Fibroblast of upper back skin (primary cell): ENCODE measurements at places on chromosomes 7 and 10.
A peak's percentile ranks its signal among the peaks of the same experiment; 100 is the strongest.

- DNase-seq, result peak; percentile 85
These were observed 15.6 kb downstream of the RHEB start for GRCh38 chr7:151503902-151504714.

DNA sequence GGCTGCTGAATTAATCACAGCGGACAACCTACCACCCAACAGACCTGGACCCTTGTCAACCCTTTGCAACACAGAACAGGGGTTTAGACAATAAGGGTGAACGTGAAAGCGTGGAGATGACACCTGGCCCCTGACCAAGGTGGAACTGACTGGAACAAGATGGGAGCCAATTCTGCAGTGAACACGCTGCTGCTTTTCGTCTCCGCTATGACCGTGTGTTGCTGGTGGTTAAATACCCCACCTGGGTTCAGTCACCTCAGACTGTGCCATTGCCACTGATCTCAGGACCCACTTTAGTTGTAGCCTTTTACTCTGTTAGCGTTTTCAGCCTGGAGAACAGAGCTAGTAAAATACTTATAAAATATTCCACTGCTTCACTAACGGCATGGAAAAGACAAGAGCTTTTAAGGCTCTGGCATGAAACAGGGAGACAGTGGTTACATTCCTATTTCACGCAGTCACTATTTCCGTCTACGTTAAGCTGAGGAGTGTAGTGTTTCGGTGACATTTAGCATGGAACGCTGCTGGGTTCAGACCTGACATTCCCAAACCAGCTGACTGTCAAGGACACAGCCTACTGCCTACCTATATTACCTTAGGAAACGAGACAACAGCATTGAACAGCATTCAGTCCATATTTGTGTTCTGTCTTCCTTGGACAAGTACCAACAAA lies 119.5 kb upstream of the PRSS1 start:
- peak; percentile 66 for DNase-seq

DNA sequence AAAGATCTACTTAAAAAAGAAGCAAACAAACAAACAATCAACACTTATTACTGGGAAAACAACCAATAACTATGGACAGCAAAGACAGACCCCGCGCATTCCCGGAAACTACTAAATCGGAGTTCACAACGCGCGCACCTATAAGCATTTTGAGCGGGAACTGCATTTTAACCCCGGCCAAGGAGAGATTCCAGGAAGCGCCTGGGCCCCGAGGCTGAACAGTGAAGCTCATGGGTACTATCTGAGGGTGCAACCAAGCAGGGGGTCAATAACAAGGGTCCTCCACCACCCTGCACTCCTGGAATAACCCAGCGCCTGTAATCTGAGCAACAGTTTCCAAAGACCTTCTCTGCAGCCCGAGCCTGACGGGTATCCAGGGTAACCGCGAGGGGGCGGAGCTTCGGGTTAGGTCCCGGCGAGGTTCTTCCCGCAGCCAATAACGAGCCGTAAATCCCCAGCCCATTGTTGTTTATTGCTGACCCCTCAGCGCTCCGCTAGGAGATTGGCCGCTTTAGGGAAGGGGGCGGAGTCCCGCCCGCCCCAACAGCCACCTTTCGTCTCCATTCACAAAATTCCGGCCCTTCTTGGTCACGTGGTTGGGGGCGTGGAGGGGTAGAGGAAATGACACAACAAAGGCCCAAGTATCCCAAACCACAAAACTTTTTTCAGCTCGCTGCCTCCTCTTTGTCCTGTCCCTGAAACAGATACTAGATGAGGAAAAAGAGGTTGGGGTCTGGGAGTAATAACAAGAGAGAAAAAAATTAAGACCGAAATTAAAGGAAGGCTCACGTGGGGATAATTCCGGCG lies 1.7 kb upstream of the ETV1 start:
- peak; percentile 98 for DNase-seq

GRCh38 chr7:107913851-107914250 lies 22.9 kb downstream of the DLD start:
- DNase-seq, result peak; percentile 47

DNA sequence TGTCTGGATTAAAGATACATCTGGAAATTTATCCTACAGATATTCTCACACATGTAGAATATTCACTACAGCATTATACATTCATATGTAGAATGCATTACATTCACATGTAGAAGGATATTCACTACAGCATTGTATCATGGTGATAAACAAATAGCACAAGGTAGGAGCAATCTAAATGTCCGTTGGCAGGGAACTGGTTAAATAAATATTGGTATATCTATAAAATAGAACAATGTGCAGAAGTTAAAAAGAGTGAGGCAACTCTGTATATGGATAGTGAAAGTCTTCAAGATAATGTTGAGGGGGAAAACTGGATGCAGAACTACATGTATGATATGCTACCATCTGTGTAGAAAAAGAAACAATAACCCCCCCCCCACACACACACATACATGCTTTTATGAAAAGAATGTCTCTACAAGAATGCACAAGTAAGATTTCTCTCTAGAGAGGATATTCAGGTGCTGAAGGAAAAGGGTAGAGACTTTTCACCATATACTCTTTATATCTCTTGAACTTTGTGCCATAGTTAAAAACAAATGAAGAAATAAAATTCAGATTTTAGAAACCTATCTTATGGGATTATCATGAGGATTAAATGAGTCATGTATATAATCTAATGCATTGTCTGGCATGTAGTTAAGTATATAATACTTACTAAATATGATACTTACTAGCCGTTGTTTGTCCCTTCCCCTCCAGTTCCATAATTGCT lies 86.0 kb upstream of the STRIP2 start:
- DNase-seq, result no peak

DNA sequence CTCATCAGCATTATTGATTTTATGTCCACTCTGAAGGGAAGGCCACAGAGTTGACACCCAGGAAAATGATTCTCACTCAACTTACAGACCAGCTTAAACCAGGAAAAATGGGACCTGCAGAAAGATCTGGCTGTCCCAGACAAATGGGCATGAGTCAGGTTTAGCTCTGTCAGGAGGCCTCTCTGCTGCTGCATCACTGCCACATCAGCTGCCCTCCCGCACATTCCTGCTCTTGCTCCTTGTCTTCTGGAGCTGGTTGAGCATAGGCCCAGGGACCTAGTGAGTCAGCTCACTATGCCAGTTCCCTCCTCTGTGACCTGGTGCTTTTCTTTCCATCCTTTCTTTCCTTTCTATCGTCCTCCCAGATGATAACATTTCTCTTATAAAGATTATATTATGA lies 18.8 kb upstream of the SMNDC1 start:
- DNase-seq, result peak; percentile 82

DNA sequence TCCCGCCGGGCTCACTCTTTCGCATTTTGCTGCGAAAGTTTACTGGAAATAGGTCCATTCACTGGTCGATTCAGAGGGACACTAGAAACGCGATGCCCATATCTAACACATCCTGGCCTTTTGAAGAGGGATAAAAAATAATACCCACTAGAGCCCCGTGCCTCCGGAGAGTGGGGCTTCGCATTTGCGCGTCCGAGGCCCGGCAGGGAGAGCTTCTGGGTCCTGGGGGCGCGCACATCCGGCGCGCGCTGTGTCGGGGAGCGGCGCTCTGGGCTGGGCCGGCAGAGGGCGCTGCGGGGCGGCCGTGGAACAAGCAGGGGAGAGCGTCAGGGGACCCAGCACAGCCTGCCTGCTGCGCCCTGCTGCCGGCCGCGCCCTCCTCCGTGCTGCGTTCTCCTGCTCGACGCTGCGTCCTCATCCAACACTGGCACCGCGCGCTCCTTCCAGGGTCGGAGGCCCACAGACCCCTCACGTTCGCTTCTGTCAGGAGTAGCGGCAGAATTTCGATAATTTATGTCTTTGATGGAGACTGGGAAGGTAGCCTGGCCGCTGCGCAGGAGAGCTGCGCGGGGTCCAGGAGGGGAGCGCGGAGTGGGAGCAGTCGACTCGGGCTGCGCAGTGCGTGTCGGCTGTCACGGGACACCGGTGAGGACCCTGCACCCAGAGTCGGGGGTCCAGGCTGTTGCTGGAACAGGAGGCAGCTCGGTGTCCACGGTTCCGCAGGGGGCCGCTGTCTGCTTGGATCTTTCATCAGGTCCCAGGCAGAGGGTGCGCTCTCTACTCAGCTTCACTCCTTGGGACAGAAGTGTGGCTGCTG lies 41.5 kb upstream of the ZNF32 start:
- DNase-seq, result peak; percentile 75

DNA sequence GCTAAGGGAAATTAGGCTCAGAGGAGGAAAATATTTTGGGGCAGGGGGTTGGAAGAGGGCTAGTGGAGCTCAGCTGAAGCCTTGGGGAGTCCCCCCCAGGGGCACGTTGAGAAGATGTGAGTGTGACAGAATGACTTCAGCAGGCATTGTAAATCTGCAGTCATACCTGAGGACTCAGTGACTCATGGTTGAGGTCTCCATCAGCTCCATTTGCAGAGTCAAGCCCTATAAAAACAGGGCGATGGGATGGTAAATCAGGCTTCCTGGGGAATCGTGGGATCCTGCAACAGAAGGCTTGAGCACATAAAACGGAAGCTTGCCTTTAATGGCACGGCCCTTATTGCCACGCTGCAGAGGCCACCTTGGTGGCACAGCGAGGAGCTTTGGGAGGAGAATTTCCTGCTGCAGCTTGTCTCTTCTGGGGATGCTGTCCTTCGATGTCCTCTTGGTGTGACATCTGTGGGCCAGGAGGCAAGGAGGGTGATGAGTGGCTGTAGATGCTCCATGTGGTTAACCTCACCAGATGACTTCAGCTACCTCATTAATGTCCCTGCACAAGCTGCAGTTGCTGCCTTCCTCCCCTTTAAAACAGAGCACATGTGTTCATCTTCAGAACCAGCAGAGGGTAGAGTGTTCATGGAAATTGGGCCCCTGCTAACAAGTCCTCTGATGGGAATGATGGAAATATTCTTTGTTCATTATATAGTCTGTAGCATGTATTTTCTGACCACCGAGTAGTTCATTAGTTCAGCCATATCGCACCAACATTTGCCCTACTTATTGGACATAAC lies 285.9 kb downstream of the LRMDA start:
- no peak for DNase-seq

DNA sequence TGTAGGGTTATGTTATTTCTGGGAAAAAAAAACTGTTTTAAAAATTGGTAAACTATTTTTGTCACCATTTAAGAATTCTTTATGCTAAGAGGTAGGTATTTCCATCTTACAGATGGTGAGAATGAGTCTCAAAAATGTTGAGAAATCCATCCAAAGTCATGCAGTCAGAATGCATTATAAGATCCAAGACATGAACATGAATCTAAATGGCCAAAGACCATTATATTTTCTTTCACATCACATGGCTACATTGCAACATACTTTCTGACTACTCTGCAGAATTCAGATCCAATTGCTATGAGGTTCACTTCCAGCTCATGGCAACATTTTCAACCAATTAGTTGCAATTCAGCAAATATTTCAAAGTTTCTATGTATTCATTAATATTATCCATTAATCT lies 181.2 kb downstream of the TWIST1 start:
- peak; percentile 56 for DNase-seq

DNA sequence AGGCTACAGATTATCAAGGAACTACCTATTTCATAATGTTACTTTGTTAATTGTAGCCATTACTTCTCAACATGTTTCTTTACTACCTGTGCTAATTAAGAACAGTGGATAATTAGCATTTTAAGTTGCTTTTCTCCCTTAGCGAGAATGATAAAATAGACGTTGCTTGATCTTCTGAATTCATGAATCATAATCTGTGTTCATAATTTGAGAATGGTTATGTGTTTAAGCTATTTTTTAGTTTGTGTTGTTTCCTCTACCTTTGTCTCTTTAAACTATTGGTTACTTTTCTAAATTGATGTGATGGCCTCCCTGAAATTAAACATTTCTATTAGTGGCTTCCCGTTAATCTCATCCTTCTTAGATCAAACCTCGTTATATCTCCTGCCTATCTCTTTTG lies at the start of gene ZRANB1:
Gene ZRANB1, plus strand, starts transcription at position 301 of the 400 bp plus-strand sequence. CDS start 371 bp downstream, outside the sequence.
- DNase-seq, result no peak
